ENCODE measurements at places on chromosomes 3 and 15.

GRCh38 chr3:186540835-186541226 lies 3.3 kb downstream of the CRYGS start:
- no peak for DNase-seq

- DNase-seq, result no peak
Observed at GRCh38 chr3:124919756-124920155, 14.8 kb downstream of the MUC13 start.

- DNase-seq, result no peak
Observed at GRCh38 chr3:122880624-122881023, 85.8 kb downstream of the SLC49A4 start.

DNA sequence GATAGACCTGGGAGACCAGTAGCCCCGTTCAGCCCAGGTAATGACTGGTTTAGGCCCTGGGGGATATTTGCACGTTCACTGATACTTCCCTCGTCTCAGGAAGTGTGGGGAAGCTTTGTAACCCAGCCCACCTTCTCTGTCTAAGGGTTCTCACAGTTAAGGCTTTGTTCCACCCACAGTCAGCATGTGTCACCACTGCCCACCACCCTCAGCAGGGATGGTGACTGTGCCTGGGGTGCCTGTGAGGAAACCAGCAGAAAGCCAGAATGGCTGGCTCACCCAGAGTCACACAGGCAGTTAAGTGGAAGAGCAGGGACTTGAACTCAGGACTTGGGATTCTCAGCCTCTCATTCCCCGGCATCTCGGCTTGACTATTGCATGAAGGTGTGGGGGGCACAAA lies 5.2 kb downstream of the KBTBD13 start:
- peak; percentile 23 for DNase-seq

DNA sequence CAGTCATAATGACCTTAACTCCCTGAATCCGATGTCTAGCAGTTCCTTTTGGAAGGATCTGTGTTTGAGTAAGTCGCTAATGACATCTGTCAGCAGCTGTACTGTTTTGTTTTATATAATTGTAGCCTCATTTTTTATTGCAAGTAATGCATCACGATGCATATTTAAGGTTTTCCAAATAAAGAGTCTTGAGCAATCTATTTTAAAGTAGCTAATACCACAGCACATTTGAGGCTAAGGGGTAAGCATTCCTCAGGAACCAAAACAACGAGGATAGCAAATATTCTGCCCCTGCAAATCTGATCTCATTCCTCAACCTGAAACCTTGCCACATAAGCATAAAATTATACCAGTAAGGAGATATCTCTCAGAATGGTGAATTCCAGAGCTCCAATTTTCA lies 98.7 kb downstream of the TBC1D5 start:
- no peak for DNase-seq

DNA sequence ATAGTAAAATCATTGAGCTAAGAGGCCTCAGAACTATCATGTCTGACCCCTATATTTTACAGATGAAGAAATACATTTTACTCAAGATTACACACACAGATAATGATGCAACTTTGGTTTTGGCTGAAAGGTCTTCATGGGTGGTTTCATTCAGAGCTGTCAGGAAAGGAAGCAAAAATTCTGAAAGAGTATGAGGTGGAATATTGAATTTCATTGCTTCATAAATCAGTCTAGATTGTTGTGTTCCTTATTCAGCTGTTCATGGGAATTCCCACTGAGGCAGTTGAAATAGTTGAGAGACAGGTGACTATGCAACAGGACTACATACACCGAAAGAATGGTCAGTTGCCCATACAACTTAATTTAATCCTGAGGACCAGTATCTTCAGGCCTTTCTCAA lies 39.4 kb downstream of the CD200 start:
- DNase-seq, result no peak

DNA sequence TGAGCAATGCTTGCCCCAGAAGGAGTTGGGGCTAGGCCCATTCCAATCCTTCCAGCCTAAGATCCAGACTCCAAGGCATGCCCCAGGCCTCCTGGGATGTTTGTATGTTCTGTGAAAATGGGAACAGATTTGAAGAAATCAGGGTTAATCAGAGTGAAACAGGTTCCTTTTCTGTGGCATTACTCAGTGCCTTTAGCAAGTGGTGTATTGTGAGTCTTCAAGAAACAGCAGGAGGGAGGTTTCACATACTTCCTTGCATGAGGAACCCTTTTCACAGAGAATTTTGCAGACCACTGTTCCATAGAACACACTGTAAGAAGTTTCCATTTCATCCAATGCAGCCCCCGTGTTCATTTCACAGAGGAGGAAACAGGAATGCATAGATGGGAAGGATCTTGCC lies 8.4 kb upstream of the CDC25A start:
- no peak for DNase-seq

All from activated CD4-positive, alpha-beta T cell treated with anti-CD3 and anti-CD28 coated beads for 4 hours (primary cell).